ENCODE measurements at places on chromosomes 13 and 19. TPM values are rescaled to one million over a fixed set of nuclear protein-coding genes. Genes with fewer than 3 reads are reported as not detected.

The ETHE1 gene
- 64.3 TPM for total RNA-seq

The GZMM gene
- 0.59 TPM for total RNA-seq

GRCh38 chr19:3580156-3580934, 4.9 kb upstream of the GIPC3 start:
- no peak for DNase-seq

The NKPD1 gene
- total RNA-seq: 0.64 TPM

The PGLYRP2 gene
- total RNA-seq: not detected

- no peak for DNase-seq
Measured at GRCh38 chr13:25153736-25154135, 18.4 kb downstream of the AMER2 start.

DNA sequence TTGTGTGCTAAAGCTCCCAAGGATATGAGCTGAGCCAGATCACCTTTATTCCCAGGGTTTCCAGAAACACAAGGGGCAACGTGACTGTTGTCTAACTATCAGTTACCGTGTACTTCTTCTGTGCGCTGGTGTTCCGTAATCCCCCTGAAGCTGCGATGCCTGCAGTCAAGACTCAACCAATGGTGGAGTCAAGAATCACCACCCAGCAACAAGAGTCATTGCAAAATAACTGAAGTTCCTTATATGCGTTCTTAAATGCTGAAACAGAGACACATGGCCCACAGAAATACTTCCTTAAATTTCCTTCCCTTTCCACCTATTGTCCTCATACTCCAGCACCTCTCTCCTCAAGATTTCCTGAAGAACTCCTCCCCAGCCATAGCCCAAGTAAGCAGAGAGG, 200.2 kb downstream of the KATNAL1 start:
- no peak for DNase-seq

DNA sequence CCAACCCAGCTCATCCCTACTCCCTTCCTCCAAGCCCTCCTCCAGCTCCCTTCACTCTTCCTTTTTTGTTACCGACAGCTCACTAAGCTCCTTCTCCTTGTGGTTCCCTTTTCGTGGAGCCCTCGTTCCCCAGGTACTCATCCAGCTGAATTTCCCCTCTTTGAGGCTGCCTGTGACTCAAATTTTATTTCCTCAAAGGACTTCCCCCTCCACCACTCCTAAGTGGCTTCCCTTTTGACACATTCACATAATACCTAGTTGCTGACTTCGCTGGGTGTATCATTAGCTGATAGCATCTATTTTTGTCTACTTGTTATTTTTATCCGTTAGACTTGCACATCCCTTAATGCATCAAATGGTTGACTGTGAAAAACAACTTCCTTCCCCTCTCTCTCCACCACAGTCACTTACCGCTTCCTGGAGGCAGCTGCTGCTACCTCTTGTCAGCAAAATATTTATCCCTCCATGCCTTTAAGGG, 14.5 kb downstream of the FFAR2 start:
- no peak for DNase-seq

GRCh38 chr13:30872276-30872594, 33.8 kb upstream of the MEDAG start:
- DNase-seq: no peak

The CHST8 gene
- not detected for total RNA-seq

- no peak for DNase-seq
Measured at GRCh38 chr13:70253411-70253810, 145.2 kb upstream of the KLHL1 start.

- no peak for DNase-seq
Measured at GRCh38 chr13:40109351-40109844, 453.9 kb downstream of the COG6 start.

DNA sequence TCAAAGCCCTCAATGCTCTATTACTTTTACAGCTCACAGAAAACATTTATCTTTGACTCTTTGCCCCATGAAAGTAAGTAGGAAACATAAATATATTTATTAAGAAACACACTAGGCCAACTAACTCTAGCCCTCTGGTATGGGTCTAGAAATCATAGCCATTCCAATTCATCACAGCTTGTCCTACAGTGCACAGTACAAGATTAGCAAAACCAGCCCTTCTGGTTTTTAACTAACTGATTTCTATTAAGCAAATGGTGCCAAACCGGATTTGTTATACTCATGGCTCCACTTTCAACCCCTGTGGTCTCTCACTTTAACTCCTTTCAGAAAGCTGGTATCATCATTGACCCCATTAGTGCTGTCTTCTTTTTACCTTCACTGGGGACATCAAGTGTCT, 5.6 kb upstream of the LRRC63 start:
- DNase-seq: no peak

DNA sequence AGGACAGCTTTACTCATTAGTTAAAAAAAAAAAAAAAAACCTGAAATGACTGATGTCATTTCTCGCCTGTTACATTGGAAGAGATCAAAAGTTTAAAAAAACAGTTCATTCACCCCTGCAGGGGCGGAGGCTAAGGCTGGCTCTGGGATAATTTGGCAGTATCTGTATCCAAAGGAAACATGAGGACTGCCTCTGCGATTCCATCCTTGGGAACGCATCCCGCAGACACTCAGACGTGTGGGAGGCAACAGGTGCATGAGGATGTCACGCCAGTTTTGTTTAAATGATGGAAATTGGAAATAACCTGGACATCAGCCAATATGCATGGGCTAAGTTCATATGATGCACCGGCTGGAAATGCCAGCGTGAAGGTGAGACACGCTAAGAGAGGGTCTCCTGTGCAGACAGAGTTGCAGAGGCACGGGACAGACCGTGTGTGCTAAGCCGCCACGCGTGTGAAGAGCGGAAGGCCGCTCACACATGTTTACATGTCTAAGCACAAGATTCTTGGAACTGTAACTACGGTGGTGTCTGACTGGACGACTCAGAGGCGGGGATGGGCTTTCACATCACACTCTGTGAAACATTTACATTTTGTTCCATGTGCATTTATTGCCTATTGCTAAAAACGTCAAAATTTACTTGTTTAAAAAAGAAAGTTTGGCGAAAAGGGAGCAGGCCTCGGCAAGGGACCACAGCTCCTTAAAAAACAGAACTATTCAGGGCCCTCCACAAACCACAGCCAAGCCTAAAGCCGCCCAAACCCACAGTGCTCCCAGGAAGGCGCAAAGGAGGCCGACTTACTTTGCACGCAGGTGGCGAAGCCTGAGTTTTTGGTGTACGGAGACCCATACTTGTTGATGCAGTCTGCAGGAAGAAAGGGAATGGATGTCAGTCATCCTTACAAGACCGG, 17.9 kb downstream of the GAS6 start:
- no peak for DNase-seq

The KLF2 gene
- total RNA-seq: 39.4 TPM

The FLT3 gene
- total RNA-seq: 0.17 TPM

The FPR1 gene
- not detected for total RNA-seq

DNA sequence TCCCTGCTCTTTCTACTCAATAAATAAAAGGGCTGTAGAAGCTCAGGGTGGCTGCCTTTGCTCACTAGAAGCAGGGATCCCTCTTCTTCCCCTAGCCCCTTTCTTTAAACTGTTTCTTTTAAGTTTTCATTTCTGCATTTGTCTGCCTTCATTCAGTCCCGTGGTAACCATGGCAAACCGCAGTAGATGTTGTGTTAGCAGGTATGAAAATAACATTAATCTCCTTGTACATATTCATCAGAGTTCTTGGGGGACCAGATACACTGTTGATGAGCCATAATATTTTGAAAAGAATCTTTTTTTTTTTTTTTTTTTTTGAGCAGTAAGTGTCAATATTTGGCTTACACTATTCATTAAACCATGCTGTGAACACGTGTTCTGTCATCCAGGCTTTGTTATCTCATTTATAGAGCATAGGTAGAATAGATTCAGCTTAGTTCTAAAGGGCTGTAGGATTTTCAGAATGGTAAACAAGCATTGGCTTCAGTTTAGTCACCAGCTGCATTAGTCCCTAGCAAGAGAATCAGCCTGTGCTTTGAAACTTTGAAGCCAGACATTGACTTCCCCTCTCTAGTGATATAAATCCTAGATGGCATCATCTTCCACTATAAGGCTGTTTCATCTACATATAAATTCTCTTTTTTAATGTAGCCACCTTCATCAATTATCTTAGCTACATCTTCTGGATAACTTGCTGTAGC, 59.4 kb upstream of the SPRY2 start:
- no peak for DNase-seq

DNA sequence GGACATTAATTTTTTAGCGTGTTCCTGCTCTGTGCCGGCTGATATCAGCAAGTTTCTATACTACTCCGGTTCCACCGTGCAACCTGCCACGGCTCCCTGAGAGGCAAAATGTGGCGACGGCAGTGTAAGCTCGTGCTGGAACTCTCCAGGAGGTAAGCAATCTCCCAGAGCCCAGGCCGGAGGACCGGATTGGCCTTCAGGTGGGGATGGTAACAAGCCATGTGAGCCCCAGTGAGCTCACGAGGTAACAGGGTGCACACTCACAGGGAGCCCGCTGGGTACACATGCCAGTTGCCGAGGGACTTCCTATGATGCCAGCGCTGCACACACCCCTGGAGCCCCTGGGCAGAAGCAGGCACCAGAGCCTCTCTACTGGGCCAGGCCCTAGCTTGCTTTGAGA, 38.5 kb downstream of the NAXD start:
- no peak for DNase-seq

- no peak for DNase-seq
Measured at GRCh38 chr19:31317570-31317969, 31.7 kb downstream of the TSHZ3 start.

The ACP7 gene
- total RNA-seq: 4.7 TPM

- no peak for DNase-seq
Measured at GRCh38 chr13:110424569-110425443, 117.7 kb downstream of the COL4A2 start.

GRCh38 chr19:45518469-45518826, 11.2 kb downstream of the VASP start:
- no peak for DNase-seq

DNA sequence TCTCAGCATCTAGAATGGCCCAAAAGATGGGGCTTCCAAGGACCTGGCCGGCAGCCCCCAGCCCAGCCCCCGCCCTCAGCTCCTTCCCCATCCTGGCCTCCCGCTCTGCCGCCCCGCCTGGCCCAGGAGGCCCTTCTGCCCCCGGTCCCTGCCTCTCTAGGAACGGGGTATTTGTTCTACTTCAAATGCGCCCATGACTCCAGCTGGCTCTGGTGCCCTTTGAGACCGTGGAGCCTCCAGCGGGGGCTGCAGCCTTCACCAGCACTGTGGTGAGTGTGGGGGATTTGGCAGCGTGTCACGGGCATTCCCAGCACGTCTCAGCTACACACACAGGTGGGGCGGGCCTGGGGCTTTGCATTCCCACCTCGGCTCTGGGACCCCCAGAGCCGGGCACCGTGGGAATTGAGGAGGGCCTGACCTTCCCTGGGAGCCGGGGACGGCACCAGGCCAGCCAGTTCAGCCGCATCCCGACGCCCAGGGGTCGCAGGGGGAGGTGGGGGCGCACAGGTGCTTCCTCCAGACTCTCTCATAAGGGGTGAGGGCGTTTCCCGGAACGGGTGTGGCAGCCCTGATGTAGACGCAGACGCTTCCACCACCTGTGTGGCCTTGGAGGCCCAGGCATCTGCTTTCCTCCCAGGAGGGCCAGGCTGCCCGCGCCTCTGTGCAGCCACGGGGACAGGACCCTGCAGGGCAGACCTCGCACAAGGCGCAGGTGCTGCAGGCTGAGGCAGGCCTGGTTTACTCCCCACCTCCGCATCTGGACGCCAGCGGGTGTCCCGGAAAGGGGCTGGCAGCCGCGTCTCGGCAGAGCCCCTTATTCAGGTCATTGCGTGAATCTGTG, 947 bp downstream of the ATP4B start:
- no peak for DNase-seq

GRCh38 chr13:32624441-32624840, 38.2 kb downstream of the PDS5B start:
- no peak for DNase-seq

The FUT1 gene
- 14.1 TPM for total RNA-seq

DNA sequence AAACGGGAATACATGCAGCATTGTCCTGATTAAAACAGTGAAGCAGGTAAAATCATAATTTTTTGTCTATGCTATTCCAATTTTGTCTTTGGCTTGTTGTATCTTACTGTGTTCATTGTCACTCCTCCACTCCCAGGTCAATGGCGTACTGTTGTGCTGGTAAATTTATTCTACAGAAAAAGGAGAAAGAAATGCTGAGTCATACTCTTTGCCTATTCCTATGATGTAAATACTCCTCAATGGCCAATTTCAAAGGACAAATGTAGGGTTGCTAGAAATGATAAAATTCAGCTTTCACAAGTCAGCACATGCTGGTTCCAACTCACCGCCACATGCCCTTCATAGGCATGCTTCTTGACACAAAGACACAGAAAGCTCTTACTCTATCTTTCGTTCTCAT, 694.4 kb upstream of the PCDH20 start:
- no peak for DNase-seq

GRCh38 chr19:38527466-38528136, 90.2 kb downstream of the MAP4K1 start:
- no peak for DNase-seq

The ZNF729 gene
- total RNA-seq: not detected

DNA sequence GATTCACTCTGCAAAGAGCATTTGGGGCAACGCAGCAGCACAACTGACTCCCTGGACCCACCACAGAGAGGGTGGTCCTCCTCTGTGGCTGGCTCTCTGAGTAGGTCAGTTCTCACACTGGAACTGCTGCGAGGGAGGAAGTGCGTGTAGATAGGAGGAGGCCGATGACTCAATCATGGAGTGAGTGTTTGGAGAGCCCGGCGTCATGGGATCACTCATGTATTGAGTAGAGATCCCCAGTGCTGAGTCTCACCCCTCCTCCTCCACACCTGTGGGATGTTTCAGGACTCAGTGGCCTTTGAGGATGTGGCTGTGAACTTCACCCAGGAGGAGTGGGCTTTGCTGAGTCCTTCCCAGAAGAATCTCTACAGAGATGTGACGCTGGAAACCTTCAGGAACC, 8.9 kb downstream of the ZNF101 start:
- DNase-seq: no peak

The LHB gene
- 3.7 TPM for total RNA-seq

The ADAMTSL5 gene
- 24.0 TPM for total RNA-seq

DNA sequence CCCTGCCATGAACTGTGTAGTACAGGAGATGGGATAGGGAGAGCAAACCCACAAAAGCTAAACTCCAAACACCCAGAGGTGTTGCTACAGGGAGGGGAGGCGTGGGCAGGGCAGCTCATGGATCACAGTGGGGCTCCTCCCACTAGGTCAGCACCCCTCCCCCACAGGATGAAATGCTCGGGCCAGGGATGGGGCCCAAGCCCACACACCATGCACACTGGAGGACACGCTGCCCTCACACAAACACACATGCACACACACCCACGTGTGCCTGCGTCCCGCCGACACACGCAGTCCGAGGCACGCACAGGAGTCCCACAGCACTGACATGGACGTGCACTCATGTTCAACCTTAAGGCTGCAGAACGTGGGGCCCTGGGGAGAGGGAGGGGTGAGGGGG, 6.0 kb upstream of the CCNP start:
- no peak for DNase-seq

DNA sequence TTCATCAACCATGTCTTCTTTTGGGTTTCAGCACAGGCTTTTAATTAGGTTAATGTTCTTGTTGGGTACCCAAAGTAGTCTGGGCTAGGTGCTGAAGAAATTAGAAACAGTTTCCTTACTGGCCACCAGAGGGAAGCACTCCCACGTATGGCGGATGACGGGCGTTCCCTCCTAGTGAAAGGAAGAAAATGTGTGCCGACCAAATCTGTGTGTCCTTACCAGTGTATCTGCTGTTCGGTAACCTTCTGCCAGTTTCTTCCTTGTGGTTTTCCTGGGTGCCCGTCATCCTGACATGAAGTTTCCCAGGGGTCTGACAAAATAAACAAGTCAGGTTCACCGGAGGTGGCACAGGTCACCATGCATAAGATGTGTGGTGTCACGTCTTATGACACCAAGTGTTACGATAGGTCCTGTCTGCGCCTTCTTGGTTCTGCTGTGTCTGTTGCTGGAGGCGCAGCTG, 6.0 kb upstream of the WDR88 start:
- DNase-seq: peak; percentile 28

All from HCT116 (cell line).